Mucosa of descending colon (tissue), 3 donors: ENCODE measurements at places on chromosomes 12 and 14. TPM values are rescaled to one million over a fixed set of nuclear protein-coding genes. Genes with fewer than 3 reads are reported as not detected.
A peak's percentile ranks its signal among the peaks of the same experiment; 100 is the strongest.

Gene FGD4
- 66.7 TPM for total RNA-seq

DNA sequence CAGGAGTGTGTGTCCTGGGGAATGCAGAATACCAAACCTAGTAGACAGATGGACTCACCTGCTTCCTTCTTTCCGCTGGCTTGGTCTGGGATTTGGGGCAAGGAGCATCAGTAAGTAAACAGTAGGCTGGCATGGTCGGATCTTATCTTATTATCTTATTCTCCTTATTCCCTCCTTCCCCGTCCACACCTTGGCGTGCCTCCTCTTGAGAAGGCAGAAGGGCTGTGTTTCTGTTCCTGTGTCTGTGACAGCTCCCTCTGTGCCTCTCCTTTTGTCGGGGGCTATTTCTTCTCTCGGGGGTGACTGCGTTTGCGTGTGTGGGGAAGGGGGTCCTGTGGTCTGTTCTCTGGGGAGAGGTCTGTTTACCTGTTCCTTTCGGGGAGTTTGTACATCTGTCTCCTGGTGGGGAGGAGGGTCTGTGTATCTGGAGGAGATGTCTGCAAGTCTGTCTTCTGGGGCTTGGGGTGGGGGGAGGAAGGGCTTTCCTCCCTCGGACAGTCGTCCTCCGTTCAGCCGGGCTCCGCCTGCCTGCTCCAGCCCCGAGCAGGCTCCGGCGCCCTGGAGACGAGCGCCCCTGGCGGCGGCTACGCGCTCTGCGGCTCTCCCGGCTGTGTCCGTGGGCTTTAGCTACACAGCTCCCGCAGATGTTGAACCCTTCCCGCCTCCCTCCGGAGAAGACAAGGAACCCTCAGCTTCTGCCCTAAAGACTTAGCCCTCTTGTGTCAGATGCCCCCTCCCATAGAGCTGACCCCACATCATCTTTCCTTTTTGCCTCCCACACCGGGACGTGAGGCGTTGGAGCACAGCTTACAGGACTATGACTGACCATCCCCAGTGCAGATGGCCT, 4.4 kb downstream of the KRT86 start:
- DNase-seq, result peak; percentile 72

DNA sequence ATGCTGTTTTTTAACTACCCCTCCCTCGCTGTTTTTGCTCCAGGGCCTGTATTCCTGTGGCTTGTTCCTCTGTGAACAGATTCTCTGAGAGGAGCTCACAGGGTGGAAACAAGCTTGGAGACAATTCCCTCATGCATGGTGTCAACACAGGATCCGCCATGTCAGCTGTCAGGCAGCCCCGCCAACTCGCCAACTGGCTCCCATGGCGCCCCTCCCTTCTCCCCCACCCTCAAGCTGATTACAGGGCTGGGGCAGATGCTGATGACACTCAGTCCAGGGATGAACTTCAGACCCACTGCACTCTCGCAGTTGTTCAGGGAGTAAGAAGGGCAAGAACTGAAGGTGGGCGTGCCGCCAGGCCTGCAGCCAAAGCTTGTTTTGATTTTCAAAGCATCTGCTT, 229.9 kb downstream of the NTF3 start:
- DNase-seq, result peak; percentile 38

Gene TAS2R46
- total RNA-seq, result 0.98 TPM

Gene BATF
- total RNA-seq, result 3.0 TPM
